Skeletal muscle cell (primary cell): ENCODE measurements at places on chromosomes 1 and 21.
A peak's percentile ranks its signal among the peaks of the same experiment; 100 is the strongest.

GRCh38 chr1:15633756-15634420, 16.6 kb downstream of the DDI2 start:
- no peak for DNase-seq

- no peak for DNase-seq
Measured at GRCh38 chr1:110347182-110347893, 8.2 kb downstream of the RBM15 start.

- DNase-seq: no peak
Measured at GRCh38 chr21:31869750-31870149, 3.1 kb upstream of the HUNK start.

GRCh38 chr1:82621076-82621475, 820.3 kb downstream of the ADGRL2 start:
- no peak for DNase-seq

DNA sequence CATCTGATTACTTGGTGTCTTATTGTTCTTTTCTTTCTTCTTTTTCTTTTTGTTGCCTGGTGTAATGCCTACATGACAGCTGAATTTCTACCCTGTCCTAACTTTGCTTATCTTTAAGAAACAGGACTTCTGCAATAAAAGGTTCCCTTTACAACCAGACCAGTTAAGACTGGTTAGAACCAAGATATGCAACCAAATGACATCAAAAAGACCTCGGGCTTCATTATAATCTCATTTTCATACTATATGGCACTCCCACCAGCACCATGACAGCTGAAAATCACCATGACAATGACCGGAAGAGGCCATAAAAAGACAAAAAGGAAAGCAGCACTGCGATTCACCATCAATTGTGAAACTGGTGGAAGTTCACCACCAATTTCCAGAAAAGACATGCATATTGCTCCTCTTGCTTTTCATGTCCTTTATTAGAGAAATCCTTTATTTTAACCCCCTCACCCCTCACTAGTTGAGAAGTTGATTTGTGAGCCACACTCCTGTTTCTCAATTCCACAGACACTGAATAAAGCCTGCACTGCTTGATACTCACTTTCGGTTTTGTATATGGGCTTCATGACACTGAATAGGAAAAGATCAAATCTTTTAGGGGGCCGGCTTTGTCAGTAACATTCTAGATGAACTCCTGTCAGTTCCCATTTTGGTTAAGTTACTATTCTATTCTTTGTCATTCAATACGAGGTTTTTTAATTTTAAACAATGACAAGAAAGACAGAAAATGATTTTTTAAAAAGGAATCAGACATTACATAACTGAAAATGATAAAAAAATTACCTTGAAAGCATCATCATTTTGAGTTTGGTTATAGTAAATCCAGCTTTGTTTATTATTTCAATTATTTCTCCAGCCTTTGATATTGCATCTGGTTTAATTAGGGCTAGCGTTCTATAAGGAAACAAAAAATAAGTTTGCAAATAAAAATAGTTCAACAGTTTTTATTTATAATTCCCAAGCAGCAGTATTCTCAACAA, 58.1 kb downstream of the NME7 start:
- DNase-seq: no peak

- DNase-seq: no peak
Measured at GRCh38 chr1:236759252-236759859, 35.7 kb upstream of the MTR start.

GRCh38 chr1:233364695-233365539, 37.4 kb downstream of the MAP3K21 start:
- no peak for DNase-seq

GRCh38 chr1:18110968-18111367, 3.4 kb downstream of the IGSF21 start:
- no peak for DNase-seq

- DNase-seq: no peak
Measured at GRCh38 chr1:201309416-201309815, 26.1 kb downstream of the PKP1 start.

GRCh38 chr21:40846587-40847411, at the start of gene DSCAM:
DSCAM (minus strand) TSS chr21:40847158; CDS start chr21:40846661, 497 bp downstream.
- DNase-seq: no peak

GRCh38 chr1:216119600-216119999, 303.6 kb downstream of the USH2A start:
- DNase-seq: no peak

DNA sequence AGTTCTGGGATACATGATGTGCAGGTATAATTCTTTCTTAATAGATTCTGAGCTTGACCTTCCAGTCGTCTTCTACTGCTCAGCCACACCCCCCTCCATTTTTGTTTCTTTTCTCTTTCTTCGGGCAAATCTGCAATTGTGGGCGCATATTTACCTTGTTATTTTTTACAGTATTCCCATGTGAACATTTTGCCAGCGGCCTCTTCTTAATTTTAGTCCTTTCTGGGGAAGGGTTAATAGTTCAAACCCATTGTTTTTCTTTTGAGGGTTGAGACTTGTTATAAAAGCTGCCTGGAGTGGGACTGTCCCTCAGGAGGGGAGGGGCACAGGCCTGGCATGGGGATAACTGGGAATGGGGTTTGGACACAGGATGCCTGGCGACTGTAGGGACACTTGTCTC, 40.3 kb downstream of the PBX1 start:
- DNase-seq: no peak

DNA sequence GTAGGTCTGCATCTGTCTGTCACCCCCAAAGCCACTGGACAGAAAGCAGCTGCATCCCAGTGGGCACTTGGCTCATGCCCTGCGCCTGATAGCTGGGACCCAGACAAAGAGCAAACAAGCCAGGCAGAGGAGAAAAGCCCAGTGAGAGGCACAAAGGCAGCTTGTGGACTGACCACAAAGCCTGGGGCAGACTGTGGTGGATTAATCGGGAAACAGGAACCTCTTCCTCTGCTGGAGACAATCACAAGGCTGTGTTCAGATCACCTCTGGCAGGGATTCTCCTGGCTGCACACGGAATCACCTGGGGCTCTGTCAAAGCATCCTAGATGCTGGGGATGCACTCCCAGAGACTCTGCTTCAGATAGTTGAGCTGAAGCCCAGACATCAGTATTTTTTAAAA, 15.2 kb upstream of the GJB5 start:
- no peak for DNase-seq

DNA sequence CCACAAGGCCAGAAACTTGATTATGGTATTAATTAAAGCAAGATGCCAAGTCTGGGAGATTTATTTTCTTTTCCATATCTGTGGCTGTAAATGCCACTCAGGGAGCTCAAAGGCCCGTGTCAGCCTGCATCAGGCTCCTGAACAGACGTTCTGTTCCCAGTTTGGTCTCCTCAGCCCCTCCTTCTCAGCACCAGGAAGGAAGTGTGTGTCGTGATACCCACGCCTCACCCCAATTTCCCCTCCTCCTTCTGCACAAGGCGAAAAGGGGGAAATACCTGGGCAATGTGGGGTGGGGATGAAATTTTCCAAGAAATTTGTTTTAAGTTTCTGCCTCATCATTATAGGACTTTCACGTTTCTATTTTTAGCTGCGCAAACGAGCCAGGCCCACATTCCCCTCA, 112.0 kb downstream of the SYF2 start:
- no peak for DNase-seq

DNA sequence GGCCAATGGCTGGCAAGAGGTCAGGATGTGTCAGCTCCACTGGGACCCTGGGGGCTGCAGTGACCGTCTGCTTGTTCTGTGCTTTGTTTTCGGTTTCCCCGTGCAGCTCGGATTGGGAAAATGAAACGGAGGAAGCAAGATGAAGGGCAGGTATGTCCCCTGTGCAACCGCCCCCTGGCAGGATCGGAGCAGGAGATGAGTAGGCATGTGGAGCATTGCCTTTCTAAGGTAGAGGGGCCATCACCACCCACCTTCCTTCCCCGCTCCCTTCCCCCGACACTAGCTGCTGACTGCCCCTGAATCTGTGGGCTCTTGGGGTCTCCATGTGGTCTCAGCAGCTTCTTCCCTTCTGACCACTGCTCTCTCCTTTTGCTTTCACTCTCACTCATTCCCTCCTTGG, 38.8 kb downstream of the TMEM53 start:
- DNase-seq: no peak

DNA sequence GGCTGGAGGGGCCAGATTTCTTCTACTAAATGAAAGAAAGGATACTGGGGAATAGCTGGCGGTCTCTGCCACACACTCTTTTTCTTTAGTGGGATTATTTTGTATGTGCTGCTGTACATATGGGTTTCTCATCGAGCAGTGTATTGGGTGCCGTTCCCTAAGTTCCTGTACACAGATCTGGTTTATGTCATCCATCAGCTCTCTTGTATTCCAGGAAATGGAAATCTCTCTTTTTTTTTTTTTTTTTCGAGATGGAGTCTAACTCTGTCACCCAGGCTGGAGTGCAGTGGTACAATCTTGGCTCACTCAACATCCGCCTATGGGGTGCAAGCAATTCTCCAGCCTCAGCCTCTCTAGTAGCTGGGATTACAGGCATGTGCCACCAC, 27.0 kb upstream of the NID1 start:
- no peak for DNase-seq

DNA sequence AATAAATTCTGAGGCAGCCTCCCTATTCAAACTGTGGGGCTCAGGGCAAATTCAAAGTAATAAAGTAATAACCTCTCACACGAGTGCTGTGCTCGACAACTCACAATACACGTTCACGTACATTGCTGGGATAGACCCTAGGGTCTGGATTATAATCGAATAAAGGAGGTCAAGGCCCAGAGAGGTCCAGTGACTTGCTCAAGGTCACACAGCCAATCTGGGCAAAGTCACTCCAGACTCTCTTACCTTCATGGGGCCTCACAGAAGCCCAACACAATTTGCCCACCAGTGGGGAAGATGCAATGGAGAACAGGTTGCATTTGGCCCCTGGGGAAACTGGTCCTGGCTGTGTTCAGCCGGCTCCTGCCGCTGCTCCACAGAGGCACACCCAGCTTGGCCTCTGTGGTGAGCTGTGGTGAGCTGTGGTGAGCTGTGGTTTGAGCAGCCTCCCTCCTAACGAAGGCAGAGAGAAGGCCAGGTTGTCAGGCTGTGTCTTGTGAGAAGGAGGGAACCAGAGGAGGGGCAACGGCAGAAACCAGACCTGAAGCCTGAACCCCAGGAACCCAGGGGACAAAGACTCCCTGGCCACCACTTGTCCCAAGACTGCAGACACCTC, 35.1 kb downstream of the NUAK2 start:
- no peak for DNase-seq

DNA sequence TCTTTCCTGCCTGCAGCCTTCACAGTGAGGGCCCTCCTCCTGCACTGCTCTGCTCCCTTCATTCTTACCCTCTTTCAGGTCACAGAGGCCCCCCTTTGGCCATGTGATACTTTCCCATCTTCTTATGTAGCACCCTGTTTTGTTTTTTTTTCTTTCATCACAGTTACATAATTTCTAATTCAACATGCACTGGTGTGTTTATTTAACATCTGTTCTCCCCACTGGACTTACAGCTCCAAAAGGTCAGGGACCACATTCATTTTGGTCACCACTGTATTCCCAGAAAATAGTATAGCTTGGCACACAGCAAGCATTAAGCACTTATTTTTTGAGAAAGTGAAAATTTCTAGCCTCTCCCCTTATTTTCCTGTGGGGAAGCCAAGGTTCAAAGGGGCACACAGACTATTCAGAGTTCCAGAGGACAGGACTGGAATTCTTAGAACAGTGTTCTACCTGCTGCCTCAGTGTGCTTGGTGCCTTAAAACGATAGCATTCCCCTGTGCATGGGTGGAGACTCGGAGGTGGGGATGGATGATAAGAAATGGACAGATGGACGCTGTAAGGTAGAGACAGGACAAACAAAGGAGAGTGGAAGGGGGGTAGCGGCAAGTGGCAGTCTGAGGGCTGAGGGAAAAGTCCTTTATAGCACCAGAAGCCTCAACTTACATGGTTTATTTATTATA, 5.3 kb downstream of the DENND2D start:
- no peak for DNase-seq

DNA sequence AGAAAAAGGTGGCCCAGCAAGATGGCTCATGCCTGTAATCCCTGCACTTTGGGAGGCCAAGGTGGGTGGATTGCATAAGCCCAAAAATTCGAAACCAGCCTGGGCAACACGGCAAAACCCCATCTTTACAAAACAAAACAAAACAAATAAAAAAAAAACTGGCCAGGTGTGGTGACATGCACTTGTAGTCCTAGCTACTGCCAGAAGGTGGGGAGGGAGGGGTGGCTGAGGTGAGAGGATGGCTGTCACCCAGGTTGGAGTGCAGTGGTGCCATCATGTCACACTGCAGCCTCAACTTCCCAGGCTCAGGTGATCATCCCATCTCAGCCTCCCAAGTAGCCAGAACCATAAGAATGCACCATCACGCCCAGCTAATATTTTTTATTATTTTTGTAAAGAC, 22.8 kb downstream of the RERE start:
- DNase-seq: no peak

GRCh38 chr1:109792056-109792831, 28.5 kb upstream of the EPS8L3 start:
- peak; percentile 88 for DNase-seq

DNA sequence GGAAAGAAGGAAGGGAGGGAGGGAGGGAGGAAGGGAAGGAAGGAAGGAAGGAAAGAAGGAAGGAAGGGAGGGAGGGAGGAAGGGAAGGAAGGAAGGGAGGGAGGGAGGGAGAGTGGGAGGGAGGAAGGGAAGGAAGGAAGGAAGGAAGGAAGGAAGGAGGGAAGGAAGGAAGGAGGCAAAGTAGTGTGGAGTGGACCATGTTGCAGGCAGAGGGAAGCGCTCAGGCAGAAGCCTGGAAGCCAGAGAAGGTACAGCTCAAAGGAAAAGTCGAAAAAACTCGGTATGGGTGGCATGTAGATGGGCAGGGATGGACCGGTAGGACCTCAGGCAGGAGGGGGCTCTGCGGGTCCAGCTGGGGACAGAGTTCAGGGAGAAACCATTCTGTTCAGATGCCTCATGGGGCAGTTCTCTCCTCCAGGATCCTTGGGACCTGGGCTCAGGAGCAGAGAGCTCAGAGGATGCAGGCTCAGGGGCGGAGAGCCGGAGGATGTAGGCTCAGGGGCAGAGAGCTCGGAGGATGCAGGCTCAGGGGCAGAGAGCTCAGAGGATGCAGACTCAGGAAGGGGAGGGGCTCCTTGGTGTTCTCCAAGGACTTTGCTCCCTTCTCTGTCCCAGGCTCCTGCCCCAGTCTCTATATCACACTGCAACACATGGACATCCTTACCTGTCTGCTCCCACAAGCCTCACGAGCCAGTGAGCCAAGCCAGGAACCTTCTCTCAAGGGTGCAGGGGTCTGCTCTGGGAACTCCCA, 13.6 kb upstream of the PADI3 start:
- DNase-seq: no peak

DNA sequence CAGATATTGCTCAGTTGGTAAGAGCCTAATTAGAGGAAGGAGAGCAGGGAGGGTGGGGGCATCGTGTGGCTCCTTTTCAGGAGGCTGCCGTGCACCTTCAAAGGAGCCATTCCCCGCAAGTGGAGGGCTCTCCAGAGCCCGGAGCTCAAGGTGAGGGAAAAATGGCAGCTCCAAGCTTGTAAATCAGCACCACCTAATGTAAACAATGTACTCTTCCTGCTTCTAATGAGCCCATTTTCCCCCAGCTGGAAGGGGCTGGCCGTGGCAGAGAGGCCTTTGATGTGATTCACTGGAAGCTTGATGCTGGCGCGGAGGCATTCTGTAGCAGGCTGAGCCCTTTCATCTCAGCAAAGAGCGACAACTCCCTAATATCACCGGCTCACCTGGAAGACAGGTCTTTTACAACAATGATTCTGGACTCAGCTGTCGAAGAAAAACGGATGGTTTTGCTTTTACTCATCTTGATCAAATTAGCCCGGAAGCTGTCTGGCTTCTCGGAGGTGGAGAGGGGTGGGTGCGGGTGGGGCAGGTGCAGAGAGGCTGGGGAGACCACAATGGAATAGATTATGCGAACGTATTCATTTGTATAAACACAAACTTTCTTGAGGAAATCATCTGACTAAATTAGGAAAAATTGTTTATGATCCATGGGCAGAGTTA, 112.5 kb downstream of the RRAGC start:
- no peak for DNase-seq
